ENCODE measurements at places on chromosomes 3 and 15.
A peak's percentile ranks its signal among the peaks of the same experiment; 100 is the strongest.

DNA sequence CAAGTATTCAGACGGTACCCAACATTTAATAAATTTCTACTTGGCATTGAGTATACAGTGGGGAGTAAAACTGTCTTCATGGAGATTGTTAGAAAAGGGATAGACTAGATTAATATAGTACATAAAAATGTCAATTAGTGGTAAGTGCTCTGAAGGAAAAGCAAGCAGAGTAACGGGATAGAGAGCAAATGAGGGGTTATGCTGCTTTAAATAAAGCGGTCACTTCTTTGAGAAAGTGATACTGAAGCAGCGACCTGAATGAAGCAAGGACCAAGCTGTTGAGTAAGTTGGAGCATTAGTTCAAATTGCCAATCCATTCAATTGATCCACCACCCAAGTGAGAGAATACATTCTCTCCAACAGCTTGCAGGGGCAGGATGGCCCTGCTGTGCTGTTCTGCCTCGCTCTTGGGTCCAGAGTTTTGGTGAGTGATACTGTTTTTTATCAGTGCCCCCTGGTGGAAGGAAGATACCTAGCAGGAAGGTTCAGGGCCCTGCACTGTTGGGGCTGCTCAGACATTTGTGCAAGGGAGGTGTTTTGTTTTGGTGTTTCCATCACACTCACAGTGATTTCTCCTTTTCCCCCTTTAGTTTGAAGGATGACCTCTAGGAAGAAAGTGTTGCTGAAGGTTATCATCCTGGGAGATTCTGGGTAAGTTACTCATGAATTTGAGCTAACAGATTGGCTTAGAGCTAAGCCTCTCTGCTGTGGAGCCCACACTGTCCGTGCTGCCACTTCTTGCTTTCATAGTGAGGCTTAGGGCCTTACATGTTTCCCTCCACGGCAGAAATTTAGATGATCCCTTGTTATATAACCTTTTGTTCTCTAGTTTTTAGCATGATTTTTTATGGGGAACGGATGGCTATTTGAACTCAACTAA is 69.0 kb downstream of the RAB7A start:
- peak; percentile 44 for DNase-seq

GRCh38 chr15:72970933-72971760 is 81.1 kb upstream of the NEO1 start:
- DNase-seq: no peak

- DNase-seq: no peak
Observed at GRCh38 chr3:71110385-71111222, 472.9 kb downstream of the FOXP1 start.

DNA sequence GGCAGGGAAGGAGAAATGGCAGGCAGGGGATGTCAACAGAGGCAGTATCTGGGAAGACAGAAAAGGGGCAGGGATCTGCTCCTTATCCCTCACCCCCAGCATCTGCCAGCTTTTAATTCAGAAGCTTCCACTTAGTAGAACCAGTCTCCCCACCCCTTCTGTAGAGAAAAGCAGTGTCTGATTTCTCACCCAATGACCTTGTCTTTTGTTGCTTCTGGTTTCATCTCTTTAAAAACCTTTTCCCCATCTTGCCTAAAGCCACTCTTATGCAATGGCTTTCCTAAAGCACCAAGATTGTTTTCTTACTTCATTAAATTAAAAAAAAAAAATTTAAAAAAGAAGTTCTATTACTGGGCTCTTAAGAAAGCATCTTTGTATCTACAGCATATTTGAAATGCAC is 27.8 kb downstream of the ARHGEF3 start:
- DNase-seq: no peak

GRCh38 chr3:38115645-38116427 is 21.1 kb downstream of the ACAA1 start:
- no peak for DNase-seq

DNA sequence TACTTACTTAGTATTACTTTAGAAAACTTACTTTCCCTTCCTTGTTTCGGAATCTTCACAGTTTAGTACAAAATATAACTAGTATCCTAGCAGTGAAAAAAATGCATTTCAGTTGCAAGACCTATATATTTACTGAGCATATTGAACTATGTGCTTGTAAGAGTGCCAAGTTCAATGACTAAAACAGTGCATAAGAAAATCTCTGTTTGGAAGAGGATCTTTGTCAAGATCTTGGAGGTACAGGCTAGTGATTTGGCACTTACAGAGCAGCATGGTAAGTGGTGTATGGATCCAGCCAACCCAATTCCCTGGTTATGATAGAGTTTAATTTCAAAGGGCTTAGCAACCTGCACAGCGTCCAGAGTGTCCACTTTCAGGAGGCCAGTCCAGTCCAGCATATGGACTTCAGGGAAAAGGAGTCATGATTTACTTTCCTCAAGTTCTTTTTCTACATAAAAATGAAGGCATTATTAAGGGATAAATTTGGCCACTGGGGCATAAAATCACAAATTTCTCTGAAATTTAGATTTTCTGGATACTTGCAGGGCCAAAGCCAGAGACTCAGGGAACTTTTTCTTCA is 625.8 kb upstream of the BCHE start:
- DNase-seq: no peak

DNA sequence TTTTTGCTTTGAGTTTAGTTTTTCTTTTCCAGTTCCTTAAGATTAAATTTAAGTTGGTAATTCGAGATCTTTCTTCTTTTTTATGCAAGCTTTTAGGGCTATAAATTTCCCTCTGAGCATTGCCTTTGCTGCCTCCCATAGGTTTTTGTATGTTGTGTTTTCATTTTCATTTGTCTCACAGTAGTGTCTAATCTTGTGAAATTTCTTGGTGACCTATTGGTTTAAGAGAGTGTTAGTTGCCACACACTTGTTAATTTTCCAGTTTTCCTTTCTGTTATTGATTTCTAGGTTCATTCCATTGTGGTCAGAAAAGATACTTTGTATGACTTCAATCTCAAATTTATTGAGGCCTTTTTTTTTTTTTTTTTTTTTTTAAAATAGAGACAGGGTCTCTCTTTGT is 18.3 kb upstream of the IL20RB start:
- no peak for DNase-seq

- no peak for DNase-seq
Observed at GRCh38 chr15:101723171-101723873, 951 bp downstream of the TARS3 start.

DNA sequence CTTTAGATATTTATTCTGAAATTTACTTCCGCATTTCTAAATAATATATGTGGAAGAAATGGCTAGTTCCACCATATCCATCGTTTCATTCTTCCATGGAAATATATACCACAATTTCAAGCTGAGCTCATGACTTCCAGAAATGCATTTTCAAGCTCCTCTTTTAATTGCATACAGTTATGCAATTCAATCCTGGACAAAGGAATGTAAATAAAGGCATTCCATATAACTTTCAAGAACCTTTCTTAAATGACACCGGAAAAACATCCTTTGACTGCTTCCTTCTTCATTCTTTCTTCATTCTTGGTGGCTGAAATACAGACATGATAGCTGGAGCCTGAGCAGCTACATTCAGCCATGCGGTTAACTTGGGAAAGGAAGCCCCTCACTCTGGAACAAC is 185.2 kb upstream of the GADL1 start:
- DNase-seq: no peak

DNA sequence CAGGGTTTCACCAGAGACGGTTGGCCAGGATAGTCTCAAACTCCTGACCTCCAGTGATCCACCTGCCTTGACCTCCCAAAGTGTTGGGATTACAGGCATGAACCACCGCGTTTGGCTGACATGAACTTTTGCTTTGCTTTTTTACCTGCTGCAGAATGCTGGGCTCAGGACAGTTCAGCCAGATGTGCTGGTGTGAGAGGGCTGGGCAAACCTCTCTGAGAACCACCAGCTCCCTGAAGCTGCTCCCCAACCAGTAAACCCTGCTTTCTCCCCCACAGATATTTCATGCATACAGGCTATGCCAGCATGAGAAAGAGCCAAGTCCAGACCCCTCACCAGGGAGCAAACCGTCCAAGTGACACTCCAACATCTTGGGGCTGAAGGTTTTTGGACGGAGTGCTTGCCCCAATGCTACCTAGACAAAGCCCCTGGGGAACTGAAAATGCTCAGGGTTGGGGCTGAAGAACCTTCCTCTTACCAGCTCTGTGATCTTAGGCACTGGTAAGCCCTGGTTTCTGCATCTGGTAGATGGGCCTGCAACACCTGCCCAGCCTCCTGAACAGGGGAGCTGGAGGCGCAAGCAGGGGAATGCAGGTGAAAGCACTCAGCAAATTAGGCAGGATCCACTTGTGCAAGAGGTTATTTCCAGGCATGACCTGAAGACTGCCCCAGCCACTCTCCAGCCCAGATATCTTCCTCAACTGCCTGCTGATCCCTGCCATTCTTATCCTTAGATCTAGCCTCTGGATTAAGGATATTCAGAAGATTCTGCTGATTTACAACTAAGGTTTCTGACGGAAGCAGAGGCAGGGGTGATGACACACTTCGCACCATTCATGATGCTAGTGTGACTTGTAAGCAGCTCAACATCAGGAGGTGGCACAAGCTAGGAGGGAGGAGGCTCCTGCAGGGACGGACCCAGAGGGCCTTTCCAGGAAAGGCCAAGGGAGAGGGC is 78.8 kb downstream of the TLE3 start:
- DNase-seq: no peak

DNA sequence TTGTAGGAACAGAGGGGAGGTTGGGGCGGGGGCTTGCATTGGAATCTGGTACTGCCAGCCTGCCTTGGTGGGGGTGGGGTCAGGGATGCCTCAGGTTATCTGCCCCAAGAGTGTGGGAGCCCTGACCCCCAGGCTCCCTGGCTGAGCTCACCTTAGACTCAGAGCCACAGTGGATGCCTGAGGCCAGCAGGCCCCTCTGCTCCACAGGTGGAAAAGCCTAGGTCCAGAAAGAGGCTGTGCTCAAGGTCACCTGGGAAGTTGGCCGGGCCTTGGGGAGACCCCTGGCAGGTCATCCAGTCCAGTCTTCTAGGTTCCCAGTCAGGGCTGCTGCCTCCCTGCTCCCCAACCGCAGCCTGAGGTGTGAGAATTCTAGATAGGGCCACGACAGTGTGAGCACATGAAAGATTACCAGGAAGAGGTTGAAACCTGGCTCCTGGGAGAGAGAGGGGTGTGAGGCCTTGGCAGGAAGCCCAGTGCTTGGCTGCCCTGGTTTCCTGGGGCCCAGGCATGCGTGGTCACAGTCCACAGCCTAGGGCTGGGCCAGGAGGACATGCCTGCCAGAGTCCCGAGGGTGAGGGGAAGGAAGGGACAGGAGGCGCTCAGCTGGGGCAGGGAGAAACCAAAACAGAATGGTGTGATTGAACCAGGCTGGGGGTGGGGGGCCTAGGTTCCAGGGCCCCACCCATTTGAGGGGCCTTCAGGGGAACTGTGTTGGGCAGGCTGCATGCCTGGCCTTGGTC is 4.9 kb downstream of the HDAC11 start:
- DNase-seq: peak; percentile 36

DNA sequence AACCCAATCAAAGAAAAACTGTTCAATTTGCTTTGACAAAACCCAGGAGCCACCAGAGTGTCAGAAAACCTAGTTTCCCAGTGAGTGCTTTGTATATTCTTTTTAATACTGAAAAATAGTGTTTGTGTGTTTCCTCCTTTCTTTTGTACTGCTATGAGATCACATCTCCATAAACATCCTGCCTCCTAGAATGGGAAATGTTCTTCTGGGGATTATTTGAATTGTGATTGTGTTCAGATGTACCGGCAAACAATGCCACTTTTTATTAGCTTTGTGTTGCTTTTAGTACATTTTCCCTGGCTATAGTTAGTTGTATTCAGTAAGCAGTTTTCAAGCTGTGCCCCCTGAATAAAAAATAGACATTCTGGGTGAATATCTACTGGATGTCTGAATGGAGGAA is 148.0 kb upstream of the NR2E3 start:
- DNase-seq: no peak

DNA sequence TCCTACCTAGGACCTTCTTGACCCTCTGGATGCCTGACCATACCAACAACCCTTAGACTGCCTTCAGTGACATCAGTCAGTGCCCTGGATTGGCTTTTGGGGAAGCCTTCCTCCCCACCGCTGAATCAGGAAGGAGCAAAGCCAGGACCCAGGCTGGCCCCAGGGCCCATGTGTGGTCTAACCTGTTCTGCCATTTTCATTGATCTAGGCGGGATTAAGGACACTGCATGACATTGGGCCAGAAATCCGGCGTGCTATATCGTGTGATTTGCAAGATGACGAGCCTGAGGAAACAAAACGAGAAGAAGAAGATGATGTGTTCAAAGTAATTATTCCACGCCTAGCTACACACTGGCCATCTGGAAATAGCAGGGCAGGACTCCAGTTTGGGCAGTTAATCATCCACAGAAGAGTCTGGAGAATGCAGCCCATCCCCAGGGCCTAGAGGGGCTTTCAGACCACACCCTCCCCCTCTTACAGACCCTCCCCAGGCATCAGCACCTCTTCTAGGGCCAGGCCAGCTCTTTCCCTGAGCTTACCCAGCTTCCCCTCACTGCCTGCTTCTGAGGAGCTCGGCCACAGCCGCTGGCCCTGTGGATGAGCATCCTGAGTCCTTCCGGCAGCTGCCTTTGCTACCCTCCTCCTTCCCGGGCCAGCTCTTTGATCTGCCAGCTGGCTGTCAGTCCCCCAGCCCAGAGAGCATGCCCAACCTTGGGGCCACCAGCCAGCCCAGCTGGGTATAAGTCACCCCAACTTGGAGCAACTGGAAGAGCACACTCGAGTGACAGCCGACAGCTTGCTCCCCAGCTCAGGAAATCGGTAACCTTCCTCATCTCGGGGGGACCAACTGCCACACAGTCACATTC is 45.9 kb downstream of the CHDH start:
- DNase-seq: no peak

- DNase-seq: no peak
Observed at GRCh38 chr3:121942116-121942786, 48.0 kb downstream of the SLC15A2 start.

DNA sequence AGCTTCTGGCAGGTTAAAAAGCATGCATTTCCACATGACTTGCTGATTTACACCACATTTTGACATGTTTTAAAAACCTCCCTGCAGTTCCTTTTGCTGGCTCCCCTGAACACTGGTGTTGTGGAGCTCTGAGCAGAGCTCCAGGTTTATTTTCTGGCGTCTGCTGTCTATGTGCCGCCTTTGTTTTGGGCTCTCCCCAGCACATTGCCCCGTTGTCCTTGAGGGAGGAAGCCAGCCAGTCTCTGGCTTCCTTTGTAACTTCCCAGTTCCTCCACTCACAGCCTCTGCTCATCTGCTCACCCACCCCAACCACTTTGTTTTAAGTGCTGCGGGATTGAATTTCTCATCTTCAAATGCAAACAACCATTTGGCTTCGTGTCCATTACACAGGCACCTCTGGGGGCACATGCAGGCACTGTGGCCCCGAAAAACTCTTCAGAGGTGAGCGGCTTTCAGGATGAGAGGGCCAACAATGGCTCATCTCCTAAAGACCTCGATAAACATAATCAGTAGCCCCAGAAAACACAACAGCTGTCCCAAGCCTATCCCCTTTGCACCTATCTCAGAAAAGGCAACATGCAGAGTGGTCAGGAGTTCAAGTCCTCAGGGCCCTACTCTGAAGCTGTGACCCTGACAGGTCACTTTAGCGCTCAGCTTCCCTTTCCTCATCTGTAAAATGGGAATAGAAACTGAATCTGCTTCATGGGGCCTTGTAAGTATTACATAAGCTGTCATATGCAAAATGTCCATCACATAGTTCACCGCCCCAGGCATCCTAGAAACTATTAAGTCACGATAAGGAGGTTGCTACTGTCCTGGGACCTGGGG is 1.3 kb upstream of the MEF2A start:
- no peak for DNase-seq

All from COR-L47 (cell line).